Left lung (tissue), 14 donors: ENCODE measurements at places on chromosomes 2 and 18. TPM values are rescaled to one million over a fixed set of nuclear protein-coding genes. Genes with fewer than 3 reads are reported as not detected.

Gene CRYBA2
- polyA plus RNA-seq, result not detected

- no peak for DNase-seq
Measured at GRCh38 chr18:26563024-26563423, 14.7 kb upstream of the KCTD1 start.

Gene LBX2
- not detected for polyA plus RNA-seq

Gene UGT1A4
- not detected for polyA plus RNA-seq

GRCh38 chr2:115569547-115569946, 1127.1 kb downstream of the DPP10 start:
- no peak for DNase-seq

DNA sequence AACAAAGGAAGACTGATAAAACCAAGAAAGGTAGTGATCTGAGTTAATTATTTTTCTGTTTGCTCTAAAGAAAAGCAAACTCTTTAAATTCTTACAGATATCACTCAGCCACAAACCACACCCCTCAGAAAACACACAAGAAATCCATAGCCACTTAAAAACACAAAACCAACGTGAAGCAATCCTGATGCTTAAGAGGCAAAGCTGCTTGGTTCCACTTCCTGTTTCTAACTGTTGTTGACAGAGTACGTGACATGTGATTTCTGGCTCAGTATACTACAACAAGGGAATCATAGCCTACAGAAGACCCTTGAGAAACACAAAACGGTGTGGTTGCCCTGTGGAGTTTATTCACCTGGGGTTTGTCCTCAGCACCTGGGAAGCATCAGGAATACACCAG, 240.9 kb upstream of the APCDD1 start:
- no peak for DNase-seq

DNA sequence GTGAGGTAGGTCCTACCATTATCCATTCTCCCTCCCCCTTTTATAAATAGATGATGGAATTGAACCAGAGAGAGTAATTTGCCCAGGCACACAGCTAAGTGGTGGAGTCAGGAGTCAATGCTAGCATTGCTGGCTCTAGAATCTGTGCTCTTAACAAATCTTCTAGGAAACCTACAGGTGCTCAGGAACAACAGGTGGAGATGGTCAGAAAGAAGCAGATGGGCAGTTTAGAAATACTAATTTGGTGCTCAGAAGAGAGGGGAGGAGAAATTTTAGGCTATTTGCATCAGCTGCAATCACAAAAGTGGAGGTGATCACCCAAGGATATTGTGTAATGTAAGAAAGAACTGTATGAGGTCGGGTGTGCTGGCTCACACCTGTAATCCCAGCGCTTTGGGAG, 219.4 kb upstream of the SMAD7 start:
- DNase-seq, result no peak

- no peak for DNase-seq
Measured at GRCh38 chr2:149134335-149134923, 95.9 kb downstream of the LYPD6B start.

Gene CXCR1
- polyA plus RNA-seq, result 0.18 TPM

DNA sequence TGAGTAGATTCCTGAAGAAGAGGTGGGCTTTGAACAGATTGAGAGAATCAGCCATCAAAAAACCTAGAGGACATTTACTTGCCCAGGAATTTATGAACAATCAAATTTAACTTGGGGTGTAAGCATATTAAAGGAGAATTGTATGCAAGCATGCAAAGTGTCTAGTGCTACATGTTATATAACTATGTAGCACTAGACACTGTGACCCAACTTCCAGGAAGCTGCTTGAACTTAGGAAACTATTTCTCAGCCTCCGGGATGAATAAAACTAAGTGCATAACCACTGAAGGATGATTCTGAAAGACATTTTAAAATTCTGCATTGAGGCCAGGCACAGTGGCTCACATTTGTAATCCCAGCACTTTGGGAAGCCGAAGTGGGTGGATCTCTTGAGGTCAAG, 12.4 kb downstream of the MFF start:
- DNase-seq, result no peak

DNA sequence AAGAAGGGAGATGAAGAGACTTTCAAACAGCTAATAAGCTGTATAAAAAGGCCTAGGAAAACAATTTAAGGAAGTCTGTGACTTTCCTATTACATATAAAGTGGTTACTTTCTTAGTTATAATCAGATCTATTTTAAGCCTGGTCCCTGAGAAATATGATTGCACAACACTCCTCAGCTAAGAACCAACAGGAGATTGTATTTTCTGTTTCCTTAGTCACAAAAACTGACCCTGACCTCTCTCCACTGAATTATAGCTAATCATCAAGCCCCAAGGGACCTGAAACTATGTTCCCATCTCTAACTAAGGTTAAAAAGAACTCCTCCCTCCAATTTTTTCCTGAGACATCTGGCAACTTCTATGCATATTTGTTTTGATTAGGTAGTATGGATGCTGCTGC, 106.9 kb downstream of the ROCK1 start:
- DNase-seq, result peak; percentile 5

Gene SERPINB10
- polyA plus RNA-seq, result 0.10 TPM

- no peak for DNase-seq
Measured at GRCh38 chr2:86027196-86027921, 78.3 kb downstream of the POLR1A start.
